Stimulated activated CD8-positive, alpha-beta memory T cell treated with anti-CD3 and anti-CD28 coated beads, Interleukin-2, amount 100 ng/mL, for 1 hour (primary cell): ENCODE measurements at places on chromosomes 5 and 9.

- DNase-seq = no peak
Measured at GRCh38 chr9:3884736-3885135, 358.9 kb upstream of the RFX3 start.

DNA sequence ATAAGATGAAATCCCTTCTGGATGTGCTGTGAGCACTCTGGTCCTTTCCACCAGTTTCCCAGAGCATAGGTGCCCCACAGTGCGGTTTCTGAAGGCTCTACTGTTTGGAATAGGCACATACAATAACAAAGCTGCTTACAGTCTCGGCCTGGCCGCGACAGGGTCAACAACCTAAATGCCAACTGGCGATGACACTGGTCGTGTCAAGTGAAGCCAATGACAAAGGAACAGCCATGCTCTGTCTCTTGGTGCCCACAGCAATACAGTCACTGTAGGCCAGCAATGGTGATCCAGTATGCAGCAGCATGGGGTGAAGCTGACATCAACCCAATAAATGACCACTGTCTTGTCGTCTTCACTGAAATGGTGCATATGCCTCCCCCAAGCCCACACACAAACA lies 47.8 kb upstream of the EQTN start:
- DNase-seq = no peak

DNA sequence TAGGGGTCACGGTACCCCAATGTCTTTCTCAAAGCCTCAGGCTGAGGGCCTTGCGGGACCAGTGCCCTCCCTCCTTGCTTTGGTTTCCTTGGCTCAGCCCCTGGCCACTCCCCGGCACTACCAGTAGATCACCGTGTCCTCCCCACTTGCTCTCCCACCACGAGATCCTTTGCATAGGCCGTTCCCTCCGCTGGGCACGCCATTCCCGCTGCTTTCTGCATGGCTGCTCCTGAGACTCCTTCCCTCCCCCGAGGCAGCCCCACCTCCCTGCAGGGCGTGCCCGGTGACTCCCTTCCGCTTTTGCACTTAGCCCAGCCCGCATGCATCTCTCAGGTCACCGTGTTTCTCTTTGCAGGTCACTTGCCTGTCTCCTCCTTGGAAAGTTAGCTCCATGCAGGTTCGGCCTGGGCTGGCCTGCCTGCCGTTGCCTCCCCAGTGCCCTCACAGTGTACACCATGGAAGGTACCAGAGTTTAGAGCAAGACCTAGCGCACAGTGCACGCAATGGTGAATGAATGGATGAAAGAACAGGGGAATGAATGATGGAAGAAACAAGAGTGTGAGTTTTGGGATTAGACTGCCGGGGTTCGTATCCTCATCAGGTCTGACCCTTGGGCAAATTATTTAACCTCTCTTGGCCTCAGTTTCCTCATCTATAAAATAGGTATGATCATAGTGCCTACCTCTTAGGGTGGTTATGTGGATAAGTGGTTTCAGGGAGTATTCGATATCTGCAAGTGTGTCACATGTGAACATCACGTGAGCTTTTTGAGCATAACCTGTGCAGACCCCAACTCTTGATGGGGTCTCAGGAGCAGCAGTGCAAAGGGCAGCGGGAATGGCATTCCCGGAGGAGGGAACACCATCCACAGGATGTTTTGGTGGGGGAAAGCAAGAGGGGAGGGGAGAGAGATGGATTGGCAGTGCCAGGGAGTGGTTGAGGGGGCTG lies 214.3 kb downstream of the C9orf50 start:
- no peak for DNase-seq

DNA sequence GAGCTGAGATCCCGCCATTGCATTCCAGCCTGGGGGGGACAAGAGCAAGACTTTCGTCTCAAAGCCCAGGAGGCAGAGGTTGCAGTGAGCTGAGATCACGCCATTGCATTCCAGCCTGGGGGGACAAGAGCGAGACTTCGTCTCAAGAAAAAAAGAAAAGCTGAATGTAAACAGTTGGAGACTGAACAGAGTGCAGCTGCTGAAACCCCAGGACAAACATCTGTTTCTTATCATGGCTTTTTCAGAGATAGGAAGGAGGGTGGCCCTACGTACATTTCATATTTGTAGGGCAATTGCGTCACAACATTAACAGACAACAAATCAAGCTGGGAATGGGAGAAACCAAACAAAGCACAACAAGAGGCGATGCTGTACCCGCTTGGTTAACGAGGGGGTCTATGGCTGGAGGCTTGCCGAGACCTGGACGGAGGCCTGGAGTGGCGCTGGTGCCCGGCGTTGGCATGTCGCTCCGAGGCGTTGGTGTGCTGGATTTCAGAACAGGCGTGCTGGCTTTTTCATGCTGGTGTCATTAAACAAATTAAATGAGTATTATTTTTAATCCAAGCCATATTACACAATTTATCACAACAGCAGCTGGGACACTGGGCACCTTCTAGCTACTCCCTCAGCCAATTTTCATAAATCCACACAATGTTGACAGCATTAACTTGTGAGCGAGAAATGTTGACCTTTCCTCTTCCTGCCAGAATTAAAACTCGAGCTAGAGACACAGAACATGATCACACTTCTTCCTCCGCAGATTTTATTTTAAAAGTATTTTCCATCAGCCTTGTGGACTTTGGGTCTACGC lies 76.1 kb downstream of the TLE1 start:
- DNase-seq = no peak

- DNase-seq = no peak
Measured at GRCh38 chr5:87002485-87002884, 265.2 kb upstream of the RASA1 start.

DNA sequence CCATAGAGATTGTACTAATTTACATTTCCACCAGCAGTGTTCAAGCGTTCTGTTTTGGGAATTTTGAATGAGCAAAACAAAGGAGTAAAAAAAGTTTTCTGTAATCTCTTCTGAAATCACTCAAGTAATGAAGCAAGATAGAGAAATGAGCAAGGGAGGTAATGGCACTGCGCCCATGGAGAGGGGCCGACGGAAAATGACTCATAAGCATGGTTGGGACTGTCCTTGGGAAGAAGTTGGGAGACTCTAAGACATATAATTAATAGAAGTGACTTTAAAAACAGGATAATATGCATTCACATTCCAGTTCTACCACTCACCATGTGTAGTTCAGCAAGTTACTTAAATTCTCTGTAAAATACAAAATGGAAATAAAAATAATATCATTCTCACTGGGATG lies 62.5 kb upstream of the C5orf46 start:
- DNase-seq = no peak

GRCh38 chr9:93134740-93135444 lies 841 bp upstream of the NINJ1 start:
- no peak for DNase-seq

DNA sequence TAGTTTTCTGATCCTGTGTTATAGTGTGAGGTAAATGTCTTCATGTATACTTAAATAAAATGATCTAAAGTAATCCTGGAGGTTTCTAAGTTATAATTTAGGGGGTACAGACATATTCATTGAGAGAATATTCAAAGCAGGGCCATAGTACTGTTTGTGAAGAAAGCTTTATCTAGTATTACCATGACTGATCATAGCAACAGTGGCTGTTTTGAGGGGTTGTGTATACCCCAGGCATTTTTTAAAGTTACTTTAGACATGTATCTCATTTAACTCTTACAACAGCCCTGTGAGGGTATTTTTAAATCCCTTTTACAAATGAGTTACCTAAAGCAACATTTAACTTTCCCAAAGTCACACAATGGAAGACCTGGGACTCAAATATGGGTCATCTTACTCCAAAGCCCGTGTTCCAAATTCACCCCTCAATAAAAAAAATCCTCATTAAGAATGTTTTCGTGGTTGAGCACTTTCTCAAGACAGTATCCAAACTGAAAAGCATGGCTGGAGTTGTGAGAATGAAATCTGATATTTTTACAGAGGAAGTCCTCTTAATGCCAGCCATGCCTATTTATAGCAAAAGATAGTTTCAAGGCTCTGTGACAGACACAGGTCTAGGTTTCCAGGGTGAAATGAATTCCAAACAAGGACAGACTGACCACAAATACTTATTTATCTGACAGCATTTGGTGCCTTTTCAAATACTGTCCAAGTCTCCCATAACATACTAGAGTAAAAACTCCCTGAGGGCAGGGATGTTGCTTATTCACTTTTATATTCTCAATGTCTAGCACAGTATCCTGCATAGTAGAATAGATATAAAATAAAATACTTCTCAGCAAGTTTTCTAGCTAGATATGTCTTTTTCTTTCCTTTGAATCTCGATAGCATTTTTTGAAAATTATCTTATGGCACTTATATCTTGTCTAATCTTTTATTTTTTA lies 10.4 kb downstream of the STOM start:
- DNase-seq = no peak

- no peak for DNase-seq
Measured at GRCh38 chr9:95116808-95117204, 200.7 kb downstream of the FANCC start.

DNA sequence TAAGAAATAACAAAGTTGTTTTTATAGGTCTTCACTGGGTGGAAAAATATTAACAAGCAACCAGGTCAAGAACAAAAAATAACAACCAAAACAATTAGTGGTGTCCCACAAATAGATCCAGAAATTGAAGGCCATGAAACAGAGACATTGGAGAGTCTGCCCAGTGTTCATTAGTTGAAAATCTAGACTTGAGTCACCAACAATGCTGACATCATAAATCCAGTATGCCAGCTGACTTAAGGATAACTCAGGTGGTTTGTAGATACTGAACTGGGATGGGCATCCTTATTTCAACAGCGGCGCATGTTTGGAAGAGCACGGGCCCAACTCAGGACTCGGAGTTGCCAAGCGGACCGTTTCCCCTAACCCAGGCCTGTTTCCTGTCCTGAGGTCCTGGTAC lies 80.7 kb upstream of the TNFAIP8 start:
- no peak for DNase-seq

- DNase-seq = no peak
Measured at GRCh38 chr9:98885575-98886295, 58.0 kb upstream of the COL15A1 start.

DNA sequence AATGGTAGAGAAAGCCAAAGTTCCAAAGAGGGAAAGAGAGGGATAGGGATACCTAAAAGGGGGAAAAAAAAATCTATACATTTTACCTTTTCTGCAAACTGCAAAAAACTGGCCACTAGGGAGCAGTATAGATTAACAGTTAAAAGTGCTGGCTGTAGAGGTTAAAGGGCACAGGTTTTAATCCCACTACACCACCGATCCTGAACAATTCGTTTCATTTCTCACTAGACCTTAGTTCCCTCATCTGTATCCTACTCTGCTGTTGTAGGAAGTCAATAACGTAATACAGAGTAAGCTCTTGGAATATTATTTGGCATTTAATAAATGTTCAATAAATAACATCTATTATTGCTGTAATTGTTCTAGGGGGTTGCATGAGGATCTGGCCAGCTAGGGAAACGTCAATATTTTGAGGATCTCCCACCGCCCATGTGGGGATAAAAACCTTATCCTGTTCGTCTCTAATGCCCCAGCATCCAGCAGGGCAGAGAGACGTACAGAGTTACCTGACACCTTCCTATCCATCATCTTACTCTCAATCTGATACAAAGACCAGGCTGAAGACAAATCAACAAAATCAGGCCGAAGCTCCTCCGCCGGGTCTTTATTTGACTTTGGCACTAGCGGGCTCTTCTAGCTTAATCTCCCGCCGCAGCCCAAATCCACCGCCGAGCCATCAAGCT lies 757 bp downstream of the CDC26 start:
- DNase-seq = no peak

- DNase-seq = no peak
Measured at GRCh38 chr5:83407931-83408330, 63.6 kb upstream of the VCAN start.

- DNase-seq = no peak
Measured at GRCh38 chr5:5523066-5523505, 100.6 kb downstream of the ICE1 start.

DNA sequence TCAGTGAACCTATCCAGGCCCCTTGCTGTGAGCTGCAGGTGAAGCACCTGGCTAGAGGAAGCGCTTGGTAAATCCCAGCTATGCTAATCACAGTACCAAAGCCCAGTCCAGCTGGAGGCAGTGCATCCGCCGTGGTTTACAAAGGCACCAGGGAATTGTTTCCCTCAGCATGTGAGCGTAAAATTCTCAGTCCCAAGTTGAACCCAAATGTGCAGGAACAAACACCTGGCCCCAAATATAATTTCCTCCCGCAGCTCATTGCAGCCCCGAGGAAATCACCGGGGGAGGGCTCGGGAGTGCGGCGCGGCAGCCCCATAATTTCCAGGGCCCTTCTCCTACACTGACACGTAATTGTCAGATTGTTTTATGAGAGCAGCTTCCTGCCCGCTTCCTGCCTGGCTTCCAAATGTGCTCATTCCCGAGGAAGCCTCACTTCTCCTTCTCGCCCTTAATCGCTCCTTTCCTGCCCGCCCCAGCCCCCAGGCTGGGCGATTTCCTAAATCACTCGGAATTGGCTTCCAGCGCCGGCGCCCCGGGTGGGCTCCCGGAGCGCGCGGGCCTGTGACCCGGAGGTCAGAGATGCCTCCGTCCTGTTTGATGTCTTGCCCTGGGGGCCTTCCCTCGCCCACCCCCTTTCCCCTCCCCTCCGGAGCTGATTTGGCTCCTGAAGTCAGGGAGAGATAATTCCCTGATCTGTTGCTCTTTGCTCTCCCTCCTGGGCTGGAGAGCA lies 134.4 kb downstream of the FGF1 start:
- DNase-seq = no peak

DNA sequence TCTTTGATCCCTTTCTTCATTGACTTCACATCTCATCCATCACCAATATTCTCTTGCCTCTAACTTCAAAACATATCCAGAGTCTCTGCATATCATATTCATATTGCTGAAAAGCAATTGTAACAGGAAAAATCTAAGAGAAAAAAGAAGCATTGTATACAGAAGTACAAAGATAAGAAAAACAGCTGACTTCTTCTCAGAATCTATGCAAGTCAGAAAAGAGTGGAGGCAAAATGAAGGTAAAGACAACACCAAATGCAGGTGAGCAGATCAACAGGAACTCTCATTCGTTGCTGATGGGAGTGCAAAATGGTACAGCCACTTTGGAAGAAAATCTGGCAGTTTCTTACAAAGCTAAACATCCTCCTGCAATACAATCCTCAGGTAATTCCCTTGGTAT lies 155.6 kb downstream of the PHF2 start:
- DNase-seq = no peak

GRCh38 chr5:149464796-149465489 lies 85.9 kb upstream of the IL17B start:
- DNase-seq = no peak

- DNase-seq = no peak
Measured at GRCh38 chr5:79147076-79147475, 35.5 kb downstream of the BHMT start.

DNA sequence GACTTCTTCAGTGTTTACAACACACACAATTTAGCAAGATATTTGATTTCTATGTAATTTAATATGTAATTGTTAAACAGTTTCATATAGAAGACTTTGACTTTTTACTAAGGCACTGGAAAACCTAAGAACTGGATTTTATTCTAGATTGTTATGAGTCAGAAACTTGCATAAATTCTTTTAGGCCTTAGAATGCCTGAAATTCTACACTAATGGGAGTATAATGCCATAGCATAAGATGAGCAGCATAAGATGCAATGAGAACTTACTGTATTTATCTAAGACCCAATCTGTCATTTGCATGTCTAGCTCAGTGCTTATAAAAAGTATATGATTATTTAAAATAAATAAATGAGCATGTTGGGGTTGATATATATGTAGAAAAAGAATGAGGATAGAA lies 285.2 kb downstream of the CDH12 start:
- no peak for DNase-seq
